NCI-H1417 treated with DMSO at 0.1 percent for 48 hours (cell line): ENCODE measurements at places on chromosomes 2 and 18.

DNA sequence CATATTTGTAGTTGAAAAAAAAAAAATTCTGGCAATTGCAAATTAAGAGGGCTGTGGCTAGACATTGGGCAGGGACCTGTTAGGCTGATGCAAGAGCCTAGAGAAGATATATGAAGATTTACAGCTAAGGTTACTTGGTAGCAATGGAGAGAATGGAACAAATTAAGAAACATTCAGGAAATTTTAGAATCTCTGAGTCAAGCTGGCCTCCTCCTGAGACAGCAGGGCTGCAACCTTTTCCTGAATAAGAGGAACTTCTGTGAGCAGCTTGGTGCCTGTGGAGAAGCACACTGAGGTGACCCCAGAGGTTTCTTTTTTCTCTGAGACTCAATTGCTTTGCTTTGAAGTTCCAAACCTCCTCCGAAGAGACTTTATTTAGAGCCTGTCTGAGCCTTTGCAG, 118.6 kb upstream of the LRATD1 start:
- no peak for DNase-seq

DNA sequence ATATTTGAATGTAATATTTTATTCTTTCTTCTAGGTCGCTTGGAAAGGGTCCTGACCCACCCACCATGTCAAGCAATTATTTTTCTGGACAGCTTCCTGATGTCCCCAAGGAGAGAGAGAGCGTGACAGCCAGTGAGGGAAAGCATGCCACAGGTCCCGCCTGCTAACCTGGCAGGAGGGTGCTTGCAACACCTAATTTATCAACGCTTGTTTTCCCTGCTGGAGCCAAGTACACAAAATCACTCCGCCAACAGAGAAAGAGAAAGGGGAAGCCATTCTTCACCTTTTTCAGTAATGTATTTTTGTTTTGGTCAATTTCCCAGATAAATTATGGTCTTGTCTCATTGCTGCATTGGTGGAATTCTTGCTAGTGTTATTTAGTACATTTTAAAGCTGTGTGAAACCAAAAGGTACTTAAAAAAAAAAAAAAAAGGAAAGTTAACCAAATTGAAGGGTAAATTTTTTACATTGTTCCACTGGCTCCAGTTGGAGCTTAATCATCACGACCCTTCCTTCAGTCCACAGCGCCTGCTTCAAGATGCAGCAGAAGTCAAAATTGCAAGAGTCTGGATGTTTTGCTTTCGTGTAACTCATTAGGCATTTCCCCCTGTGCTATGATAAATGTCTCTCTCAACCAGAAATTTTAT, 88.5 kb upstream of the COPS8 start:
- DNase-seq, result no peak

DNA sequence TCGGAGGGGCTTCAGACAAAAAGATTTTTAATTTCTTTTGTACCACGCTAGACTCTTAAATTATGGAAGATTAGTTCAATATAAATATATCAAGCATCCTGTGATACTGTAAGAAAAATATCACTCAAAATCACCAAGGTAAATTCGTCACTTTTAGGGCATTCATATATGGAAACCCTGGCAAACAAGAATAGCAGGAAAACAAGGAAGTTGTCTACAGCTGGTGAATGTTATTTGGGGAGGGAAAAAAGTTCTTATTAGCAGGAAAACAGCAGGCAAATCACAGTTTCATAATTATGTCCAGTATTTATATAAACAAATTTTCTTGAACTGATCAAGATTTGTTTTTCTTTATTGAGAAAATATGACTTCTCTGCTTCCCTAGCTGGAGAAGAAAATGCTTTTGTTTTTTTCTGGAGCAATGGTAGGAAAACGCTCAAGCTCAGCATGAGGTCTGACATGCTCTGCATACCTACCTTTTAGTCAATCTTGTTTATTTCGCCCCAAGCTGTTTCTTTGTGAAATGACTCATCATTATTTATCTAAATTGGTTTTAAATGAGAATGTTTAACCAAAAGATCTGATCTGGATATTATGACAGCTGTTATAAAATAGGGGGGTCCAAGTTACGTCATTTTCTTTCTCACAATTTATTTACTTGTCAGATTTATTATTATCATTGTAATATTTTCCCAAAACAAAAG, 14.7 kb downstream of the LINC00305 start:
- no peak for DNase-seq

DNA sequence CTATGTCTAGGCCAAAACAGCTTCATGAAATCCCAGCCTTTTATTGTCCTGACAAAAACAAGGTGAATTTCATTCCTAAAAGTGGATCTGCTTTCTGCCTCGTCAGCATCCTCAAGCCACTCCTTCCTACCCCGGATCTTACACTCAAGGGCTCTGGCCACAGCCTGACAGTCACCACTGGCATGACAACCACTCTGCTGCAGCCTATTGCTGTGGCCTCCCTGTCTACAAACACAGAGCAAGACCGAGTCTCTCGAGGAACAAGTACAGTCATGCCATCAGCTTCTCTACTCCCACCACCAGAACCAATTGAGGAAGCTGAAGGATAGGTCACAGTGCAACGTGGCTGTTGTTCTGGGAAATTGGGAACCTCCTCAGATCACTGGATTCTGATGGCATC, 106.1 kb downstream of the ICA1L start:
- no peak for DNase-seq

GRCh38 chr2:167697194-167697593, 550.2 kb downstream of the STK39 start:
- DNase-seq, result no peak

DNA sequence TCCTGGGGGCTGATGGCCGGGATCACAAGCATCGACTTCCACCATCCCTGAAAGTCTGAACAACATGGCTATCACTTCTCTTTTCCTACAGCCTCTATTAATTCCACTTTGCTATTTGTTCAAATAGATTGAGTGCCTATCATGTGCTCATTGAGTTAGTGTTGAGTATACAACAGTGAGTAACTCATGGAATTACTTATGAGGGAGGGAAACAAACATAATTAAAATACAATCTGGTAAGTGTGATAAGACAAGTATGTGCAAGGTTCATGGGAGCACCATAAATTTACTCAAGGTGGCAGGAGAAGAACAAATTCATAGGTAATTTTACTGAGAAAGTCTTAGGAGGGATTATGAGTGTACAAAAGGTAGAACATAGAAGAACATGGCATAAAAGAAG, 86.4 kb downstream of the MEP1B start:
- DNase-seq, result no peak

GRCh38 chr2:71531522-71532047, 78.2 kb downstream of the DYSF start:
- DNase-seq, result no peak

DNA sequence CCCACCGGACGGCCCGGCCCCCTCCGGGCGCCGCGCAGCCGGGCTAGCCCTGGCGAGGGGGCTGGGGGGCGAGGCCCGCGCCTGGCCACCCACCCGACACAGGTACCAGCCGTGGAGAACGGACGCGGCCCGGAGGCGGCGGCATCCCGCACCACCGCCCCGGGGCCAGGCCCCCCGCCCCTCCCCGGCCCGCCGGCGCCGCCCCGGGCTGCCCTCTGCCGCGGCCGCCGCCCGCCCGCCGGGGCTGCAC, 405 bp downstream of the SOS1 start:
- DNase-seq, result no peak

DNA sequence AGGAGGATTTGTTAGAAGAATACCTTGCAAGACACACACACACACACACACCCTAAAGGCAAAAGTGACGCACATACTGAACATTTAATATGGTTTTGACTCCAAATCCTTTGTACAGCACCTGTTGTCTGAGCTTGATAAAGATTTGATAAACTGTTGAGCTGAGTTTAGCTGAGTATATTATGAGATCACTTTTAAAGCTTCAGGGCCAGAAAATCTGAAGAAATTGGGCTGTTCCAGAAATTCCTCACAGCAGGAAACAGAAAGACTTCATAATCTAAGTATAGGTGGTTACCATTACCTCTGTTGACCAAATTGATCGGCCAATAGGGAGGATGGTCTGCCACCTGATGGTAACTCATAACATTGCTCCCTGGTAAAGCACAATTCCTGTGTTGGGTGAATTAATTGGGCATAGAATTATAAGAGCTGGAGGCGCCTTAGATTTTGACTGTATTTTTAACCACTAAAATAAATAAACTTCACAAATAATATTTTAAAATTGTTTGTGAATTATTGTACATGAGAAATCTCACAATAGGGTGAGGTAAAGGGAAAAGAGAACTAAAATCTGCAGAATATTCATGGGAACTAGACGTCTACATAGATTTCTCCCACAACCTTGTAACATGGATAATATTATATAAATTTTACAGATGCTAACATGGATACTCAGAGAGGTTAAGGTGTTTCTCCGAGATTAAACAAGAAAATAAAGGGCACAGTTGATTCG, 21.8 kb upstream of the RPIA start:
- DNase-seq, result no peak

- no peak for DNase-seq
Measured at GRCh38 chr2:221969087-221969829, 329.5 kb downstream of the PAX3 start.

GRCh38 chr2:10834068-10834655, 21.6 kb upstream of the PDIA6 start:
- no peak for DNase-seq

- no peak for DNase-seq
Measured at GRCh38 chr18:60831971-60832370, 459.4 kb upstream of the MC4R start.

DNA sequence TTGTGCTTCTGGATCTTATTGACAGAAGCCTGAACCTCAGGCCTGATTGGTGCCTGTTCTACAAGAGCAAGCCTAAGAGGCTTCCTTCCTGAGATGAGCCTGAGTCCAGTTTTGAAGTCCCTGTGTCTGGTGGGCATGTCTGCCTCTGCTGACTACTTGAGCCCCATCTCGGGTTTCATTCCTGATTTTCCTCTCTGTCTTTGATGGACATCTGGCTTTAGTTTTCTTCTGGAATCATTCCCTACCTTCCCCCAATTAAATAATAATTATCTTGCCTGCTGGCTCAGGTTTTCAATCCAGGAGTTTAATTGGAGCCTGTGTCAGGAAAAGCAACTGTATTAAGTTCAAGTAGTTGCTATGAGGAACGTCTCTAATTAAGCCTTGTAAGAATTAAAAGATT, 135.5 kb upstream of the MC4R start:
- DNase-seq, result no peak

DNA sequence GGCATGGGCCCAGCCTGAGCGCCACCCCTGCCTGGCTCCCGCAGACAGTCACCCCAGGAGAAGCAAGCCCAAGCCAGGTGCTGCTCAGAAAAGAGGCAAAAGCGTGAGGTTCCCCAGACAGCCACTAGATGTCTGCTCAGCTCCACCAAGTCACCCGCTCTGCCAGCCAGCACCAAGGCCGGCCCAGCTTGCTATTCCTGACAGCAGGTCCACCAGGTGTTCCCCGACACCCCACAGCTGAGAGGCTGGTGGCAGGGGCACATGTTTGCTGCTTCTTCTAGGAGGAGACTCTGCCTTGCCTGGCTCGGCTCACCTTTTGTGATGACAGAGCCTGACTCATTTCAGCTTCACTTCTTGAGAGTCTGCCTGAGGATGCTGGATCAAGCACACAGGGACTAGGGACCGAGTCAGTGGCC, 206.7 kb downstream of the MGAT5 start:
- peak; percentile 18 for DNase-seq

DNA sequence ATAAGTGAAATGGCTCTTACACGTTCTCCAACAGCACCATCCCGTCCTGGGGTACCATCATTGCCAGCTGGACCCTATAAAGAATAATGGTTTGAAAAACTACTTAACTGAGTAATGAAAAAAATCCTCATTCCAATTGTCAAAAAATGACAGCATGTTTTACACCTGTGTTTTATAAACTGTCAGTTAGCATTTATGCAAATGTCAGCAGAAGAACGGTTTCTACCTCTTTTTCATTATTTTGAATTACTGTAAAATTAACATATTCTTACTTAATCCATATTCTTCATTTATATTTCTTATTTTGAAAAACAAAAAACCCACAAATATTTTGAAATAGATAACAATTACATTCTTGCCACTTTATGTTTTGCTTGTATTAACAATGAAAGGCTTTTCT, 74.0 kb downstream of the COL3A1 start:
- DNase-seq, result no peak

DNA sequence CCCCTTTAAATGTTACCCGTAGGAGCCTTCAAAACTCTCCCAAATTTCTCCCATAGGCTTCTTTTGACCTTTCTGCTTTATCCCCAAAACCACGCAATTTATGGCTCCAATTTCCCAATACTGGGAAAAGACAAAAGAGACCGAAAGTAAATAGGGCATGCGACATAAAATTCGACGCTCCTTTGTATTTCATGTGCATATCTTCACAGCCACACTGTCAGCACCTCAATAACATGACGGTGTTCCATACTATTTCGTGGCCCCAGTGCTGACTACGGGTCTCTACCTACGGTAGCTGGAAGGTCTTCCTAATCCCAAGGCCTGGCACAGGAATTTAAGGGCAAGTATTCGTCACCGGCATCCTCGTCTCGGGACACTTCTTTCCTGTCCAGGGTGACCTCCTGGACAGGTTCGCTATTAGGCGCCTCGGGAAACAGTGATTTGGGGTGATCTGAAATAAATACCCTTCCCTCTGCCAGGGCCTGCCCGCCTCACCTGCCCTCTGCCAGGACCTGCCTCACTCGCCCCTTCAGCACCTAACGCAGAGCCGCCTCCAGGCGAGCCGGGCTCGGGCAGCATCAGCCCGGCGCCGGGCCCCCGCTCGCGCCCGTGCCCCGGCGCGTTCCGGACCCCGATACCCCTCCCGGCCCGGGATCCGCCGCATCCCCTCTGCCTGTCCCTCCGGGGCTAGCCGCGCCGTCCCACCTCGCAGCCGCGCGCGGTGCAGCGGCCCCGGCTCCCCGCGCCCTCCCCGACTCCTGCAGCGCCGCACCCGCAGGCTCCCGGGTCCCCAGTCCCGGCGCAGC, 680 bp downstream of the DTNB start:
- DNase-seq, result peak; percentile 36

GRCh38 chr2:197312186-197312585, 1.6 kb upstream of the ANKRD44 start:
- no peak for DNase-seq

- no peak for DNase-seq
Measured at GRCh38 chr2:217293607-217294006, 433.7 kb upstream of the TNP1 start.

- no peak for DNase-seq
Measured at GRCh38 chr2:64491426-64491825, 32.7 kb upstream of the AFTPH start.

- DNase-seq, result no peak
Measured at GRCh38 chr2:111951486-111951885, 53.1 kb downstream of the MERTK start.

DNA sequence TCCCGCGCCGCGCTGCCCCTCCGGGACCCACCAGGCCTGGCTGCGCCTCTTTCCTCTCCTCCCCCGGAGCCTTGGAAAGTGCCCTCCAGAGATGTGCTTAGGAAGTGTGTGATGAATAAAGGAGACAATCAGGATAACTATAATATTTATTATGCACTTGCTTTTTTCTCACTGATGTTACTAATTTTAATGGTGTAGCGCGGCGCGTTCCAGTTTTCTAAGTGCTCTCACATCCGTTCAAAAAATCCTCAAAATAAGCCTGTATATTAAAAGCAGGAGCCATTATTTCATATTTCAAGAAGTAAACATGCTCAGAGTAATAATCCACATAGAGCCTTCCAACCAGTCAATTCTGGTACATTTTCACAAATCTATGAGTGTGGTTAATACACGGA, 941 bp upstream of the MPPE1 start:
- no peak for DNase-seq
